ENCODE measurements at places on chromosomes 6 and 20.

GRCh38 chr6:44100088-44100550 is 27.1 kb downstream of the MRPL14 start:
- DNase-seq = no peak

GRCh38 chr6:107864226-107865127 is 40.4 kb upstream of the SCML4 start:
- no peak for DNase-seq

GRCh38 chr6:169420912-169421543 is 167.4 kb upstream of the THBS2 start:
- DNase-seq = no peak

DNA sequence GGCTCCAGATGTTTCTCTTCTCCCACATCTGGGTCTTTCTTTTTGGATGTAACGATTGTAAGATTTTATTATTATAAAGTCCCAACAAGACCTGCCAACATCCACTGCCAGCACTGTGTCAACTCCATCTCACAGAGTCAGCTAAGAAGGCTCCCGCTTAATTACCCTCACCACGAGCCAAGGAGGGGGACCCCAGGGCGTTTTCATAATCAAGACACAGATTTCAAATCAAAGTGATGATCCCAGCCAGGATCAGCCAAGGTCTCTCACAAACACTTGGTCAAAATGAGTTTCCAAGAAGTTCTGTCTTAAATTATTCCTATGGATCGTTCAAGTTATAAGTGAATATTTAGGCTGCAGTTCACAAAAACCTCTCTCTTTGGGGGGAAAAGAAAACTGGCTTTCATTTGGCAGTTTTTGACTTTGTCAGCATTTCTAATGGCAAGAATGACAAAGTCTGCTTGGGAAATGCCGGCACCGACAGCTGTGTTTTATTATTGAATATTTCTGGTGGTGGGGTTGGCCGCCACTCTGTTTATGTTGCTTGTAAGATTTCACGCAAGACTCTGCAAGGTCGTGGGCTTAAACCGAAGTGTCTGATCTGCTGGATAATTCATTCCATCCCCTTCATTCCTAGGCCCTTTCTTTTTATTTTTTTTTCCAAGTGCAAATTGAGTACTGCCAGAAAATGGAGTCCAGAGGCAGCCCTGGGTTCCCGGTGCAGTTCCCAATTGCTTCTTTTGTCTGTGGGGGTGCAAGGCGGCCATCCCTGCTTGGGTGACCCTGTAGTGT is 170.2 kb upstream of the PMEPA1 start:
- no peak for DNase-seq

GRCh38 chr6:83183082-83183828 is 9.8 kb downstream of the PGM3 start:
- DNase-seq = no peak

DNA sequence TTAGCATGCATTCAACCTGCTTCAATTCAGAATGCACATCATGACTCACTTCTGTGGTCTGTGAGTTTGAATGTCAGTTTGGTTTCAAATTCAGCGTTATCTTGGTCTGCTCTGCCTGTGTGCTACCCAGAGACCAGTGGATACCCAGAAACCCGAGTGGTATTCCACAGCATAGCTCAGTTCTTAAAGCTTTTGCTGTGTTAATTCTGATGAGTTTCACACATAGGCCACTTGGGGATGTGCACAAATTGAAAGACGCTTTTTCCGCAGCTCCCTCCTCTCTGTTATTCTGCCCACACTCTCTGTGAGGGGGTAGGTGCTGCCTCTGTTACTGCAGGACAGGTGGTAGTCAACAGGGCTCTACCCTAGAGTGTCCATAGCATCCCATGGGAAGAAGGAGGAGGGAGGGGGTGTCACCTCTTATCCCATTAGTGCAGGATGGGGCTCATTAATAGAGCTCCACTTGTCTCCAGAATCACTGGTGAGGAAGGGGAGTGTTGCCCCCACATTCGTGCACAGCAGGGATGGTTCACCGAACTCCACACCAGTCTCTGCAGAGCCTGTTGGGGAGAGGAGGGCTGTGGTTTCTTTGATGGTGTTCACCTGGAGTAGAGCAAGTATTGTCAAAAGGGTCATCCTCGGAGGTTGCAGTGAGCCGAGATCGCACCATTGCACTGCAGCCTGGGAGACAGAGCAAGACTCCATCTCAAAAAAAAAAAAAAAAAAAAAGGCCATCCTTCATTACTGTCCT is 29.2 kb upstream of the SDCBP2 start:
- no peak for DNase-seq

DNA sequence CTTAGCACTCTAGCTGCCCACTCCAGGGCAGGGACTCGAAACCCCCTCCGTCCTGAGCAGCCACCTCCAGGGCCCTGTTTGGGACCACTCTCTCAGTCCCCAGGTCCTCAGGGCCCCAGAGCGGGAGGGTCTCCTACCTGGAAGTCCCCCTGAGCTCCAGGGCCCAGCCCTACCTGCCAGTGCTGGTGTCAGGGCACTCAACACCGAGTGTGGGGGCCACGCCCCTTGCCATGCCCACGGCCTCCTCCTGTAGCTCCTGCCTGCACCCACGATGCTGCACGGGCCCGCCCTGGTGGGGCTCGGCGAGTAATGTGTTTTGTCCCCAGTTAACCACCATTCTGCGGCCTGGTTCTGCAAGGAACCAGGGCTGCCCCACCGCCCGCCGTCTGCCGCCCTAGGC is 21.5 kb downstream of the SPDEF start:
- DNase-seq = no peak

GRCh38 chr20:709423-709822 is 33.8 kb upstream of the SCRT2 start:
- DNase-seq = no peak

GRCh38 chr6:1986454-1987243 is 258.8 kb downstream of the GMDS start:
- no peak for DNase-seq

- no peak for DNase-seq
Observed at GRCh38 chr20:54620611-54621010, 145.2 kb downstream of the DOK5 start.

- no peak for DNase-seq
Observed at GRCh38 chr20:5570452-5570851, 179.7 kb upstream of the SHLD1 start.

GRCh38 chr6:164303102-164303964 is 888.8 kb downstream of the QKI start:
- no peak for DNase-seq

GRCh38 chr6:73610444-73611275 is 43.1 kb downstream of the SLC17A5 start:
- peak; percentile 3 for DNase-seq

DNA sequence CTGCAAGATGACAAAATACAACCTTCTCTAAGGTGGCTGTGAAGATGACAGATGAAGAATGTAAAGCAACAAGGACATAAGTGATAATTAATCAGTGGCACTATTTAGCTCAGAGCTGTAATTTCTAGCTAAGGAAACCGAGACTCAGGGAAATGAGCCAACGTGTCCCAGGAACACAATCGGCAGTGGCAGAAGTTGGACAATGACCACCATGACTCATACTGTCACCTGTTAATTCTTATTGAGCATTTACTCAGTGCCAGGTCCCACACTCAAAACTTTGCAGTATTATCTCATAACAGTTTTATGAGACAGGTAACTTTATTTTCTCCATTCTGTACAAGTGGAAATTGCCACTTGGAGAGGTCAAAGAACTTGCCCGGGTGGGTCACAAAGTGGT is 55.8 kb downstream of the LAMA4 start:
- no peak for DNase-seq

DNA sequence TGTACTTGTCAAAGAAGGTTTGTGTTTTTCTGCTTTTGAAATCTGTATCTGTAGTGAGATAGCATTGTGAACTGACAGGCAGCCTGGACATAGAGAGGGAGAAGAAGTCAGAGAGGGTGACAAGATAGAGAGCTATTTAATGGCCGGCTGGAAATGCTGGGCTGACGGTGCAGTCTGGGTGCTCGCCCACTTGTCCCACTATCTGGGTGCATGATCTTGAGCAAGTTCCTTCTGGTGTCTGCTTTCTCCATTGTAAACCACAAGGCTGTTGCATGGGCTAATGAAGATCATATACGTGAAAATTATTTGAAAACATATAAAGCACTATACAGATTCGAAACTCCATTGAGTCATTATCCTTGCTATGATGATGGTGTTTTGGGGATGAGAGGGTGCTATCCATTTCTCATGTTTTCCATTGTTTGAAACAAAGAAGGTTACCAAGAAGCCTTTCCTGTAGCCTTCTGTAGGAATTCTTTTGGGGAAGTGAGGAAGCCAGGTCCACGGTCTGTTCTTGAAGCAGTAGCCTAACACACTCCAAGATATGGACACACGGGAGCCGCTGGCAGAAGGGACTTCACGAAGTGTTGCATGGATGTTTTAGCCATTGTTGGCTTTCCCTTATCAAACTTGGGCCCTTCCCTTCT is 18.4 kb downstream of the CD83 start:
- no peak for DNase-seq

DNA sequence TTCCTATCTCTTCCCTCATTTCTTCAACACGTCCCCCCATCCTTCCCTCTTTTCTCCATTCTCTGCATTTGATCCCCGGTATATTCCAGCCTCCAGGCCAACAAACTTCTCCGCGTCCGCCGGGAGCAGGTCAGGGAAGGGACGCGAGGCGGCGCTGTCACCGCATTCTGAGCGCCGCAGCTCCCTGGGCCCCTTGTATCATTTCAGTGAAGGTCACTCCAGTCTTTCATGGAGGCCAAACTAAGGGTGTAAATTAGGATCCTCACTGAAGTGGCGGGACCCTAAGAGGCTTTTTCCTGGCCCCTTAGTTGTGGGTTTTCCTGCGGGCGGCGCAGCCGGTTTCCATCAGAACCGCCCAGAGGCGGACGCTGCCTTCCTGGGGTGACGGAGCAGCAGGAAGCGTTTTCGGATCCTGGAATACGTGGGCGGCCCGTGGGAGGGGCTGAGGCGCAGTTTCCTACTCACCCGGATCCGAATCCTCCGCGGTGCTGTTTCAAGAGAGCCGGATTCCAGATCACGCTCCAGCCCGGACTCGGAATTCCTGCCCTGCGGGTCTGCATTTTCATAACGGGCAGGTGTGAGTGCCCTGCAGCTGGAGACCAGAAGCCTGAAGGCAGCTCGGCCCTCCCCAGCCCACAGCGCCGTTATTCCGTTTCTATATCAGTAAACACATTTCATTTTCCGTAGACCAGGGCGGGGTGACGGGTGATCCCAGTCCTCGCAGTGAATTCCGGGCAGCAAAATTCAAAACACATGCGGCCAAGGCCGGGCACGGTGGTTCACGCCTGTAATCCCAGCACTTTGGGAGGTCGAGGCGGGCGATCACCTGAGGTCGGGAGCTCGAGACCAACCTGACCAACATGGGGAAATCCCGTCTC is 3.6 kb upstream of the MICA start:
- DNase-seq = peak; percentile 35

DNA sequence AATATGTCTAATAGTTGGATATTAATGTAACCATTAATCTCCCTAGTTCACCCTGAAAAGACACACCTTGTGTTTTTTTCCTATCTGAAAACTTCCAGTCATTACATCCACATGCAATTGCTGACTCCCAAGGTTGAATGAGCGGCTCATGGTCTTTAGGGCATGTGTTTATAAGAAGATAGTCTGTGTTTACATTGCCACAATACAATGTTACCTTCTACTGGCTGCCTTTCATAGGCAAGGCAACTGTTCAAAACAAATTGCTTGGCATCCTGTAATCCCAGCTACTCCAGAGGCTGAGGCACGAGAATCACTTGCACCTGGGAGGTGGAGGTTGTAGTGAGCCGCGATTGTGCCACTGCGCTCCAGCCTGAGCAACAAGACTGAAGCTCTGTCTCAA is 86.8 kb upstream of the SHLD1 start:
- no peak for DNase-seq

DNA sequence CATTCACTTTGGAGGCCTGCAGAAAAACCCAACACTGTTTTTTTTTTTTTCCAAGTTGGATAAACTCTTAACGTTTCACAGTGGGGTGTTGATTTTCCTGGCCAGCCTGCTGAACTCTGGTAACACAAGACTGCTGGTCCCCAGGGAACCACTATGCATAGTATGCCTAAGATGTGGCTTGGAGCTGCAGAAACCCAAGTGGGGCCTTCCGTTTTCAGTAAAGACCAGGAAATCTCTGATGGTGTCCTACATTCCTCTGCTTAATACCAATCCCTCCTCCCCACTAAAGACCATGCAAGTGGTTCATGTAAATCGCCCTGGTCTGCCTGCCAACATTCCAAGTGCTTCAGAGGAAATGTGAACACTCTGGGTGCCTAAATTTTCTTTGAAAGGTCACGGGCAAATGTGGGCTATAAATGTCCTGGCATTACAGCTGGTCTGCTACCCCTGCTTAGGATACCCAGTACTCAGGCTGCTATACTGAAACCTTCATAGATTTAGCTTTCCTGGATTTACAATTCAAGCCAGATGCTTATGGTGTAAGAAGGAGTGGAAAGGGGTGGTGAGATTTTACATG is 615.4 kb downstream of the MAFB start:
- no peak for DNase-seq

- no peak for DNase-seq
Observed at GRCh38 chr6:141653590-141653989, 479.1 kb upstream of the GJE1 start.

- peak; percentile 15 for DNase-seq
Observed at GRCh38 chr6:25882051-25882496, 8.0 kb upstream of the SLC17A3 start.

GRCh38 chr20:40431611-40432010 is 257.4 kb downstream of the MAFB start:
- DNase-seq = no peak

GRCh38 chr6:28160233-28160632 is 18.6 kb downstream of the ZKSCAN8 start:
- DNase-seq = no peak

GRCh38 chr20:9255171-9255570 is 186.3 kb downstream of the PLCB4 start:
- DNase-seq = no peak

DNA sequence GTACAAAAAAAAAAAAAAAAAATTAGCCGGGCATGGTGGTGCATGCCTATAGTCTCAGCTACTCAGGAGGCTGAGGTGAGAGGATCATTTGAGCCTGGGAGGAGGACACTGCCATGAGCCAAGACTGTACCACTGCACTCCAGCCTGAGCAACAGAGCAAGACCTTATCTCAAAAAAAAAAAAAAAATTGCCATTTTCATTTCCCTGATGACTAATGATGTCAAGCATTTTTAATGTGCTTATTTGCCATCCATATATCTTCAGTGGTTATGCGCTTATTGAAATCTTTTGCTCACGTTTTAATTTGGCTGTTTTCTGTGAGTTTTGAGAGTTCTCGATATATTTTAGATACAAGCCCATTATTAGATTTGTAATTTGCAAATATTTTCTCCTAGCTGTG is 46.7 kb downstream of the PFDN4 start:
- DNase-seq = no peak

- no peak for DNase-seq
Observed at GRCh38 chr6:111470991-111471390, 12.0 kb downstream of the REV3L start.

DNA sequence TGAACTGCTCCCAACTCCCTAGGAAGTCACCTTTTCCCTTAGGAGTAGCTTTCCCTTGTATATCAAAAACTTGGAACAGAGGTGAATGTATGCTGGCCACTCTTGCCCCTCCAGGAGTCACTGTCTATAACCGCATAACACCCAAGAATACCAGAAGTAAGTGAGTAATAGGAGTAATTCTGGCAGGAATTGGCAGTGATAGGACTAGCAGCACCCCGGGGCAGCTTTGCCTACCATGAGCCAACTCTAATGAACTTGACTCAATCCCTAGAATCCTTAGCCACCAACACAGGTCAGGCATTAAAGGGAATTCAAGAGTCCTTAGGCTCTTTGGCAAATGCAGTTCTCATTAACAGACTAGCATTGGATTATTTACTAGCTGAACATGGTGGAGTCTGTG is 28.8 kb upstream of the CD164 start:
- no peak for DNase-seq

- no peak for DNase-seq
Observed at GRCh38 chr6:72464246-72464645, 157.6 kb upstream of the KCNQ5 start.
